ENCODE measurements at places on chromosomes 2 and 18.

DNA sequence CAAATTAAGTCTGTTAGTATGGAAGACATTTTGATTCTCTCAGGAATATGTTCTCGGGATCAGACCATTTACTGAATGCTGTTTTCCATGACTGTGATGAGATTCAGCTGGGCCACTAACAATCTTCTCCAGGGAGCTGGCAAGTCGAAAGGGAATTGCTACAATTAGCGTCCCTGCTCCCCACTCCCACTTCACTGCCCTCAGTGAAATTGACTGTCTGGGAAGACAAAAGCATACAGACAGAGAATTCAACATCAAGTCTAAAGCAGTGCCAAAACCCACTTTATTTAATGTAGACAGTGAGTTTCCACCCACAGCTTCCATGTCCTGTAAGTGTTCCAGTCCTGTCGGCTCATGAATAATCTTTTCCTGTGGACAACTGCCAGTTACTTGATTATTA lies 34.0 kb upstream of the COL3A1 start:
- DNase-seq, result no peak

GRCh38 chr18:30945761-30946160 lies 96.8 kb downstream of the DSC3 start:
- DNase-seq, result no peak

- DNase-seq, result no peak
Measured at GRCh38 chr2:107338059-107338458, 452.1 kb upstream of the ST6GAL2 start.

GRCh38 chr2:177315364-177315763 lies 50.8 kb upstream of the NFE2L2 start:
- no peak for DNase-seq

DNA sequence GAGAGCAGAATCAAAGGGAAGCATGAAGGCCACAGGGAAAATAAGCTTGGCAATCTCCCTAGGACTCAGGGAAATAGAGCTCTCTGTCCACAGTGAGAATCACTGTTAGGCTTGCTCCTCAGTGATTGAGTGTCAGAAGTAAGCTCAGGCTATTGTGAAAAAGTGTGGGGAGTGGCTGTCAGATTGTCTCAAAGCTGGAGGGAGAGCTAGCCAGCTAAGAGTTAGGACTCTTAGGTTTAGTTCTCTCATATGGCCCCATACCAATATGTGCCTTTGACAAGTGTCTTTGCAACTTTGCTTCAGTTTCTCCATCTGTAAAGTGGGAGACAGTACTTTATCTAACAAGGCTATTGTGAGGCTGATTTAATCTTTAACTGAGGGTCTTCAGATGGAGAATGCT lies 17.2 kb downstream of the EIF4E2 start:
- no peak for DNase-seq

DNA sequence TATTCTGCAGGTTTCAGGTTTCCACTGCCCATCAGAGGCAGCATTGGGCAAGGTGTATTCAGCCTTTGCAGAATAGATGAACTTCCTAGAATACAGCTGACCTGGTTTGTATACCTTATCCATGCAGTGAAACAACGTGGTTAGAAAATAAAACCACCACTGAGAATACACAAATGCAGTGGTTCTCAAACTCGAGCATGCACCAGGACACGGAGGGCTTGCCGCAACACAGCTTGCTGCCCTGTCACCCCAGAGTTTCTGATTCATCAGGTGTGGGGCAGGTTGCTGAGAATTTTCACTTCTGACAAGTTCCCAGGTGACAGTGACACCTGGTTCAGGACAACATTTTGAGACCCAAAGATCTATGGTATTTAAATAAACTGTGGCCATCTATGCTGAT lies 23.4 kb upstream of the C1D start:
- no peak for DNase-seq

DNA sequence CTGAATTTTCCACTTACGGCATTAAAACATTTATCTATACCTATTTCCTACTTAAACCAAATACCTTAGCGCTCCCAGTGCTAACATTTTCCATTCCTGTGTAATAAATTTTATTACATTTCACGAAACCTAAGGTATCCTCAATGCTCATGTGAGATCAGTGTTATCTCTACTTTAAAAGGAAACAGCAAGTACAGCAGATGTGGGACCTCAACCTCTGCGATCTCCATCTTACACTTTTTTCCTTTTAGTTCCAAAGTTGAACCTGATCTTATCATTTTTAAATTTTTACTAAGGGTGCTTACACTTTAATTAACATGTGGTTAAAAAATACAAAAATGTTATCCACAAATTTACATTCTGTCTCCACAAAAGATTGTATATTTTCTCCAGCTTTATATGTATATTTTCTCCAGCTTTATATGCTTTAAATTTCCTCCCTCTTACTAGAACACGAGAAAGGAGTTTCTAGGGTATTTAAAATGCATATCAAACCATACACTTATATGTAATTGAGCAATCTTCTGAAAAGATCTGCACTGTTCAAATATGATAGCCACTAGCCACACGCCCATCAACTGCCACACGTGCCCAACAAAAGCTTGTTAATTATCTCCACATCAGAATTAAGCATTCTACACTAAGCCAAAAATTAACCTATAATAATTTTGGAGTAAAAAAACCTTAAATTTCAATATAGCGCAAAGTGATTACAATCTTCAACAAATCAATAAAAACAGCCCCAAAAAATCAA lies 38.1 kb downstream of the MBOAT2 start:
- no peak for DNase-seq

- peak; percentile 12 for DNase-seq
Measured at GRCh38 chr2:64273524-64274398, 129.5 kb upstream of the PELI1 start.

- no peak for DNase-seq
Measured at GRCh38 chr2:197445746-197446145, 7.6 kb upstream of the COQ10B start.

DNA sequence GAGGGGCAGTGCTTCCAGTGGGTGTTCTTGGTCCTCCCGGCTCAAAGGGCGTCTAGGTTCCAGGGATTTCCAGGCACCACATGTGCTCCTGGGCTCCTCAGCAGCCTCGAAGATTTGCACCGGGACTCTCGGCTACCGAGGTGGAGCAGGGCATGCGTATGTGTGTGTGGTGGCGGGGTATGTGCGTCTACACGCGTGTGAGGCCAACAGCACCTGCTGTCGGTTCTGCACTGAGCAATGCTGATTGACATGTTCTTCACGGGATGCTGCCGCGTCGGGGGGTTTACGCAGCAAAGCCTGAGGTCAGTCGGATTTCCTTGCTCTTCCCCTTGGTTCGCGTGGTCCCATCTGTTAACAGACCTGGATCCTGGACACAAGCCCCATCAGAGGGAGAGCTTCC lies 119.8 kb downstream of the NDUFA10 start:
- no peak for DNase-seq

DNA sequence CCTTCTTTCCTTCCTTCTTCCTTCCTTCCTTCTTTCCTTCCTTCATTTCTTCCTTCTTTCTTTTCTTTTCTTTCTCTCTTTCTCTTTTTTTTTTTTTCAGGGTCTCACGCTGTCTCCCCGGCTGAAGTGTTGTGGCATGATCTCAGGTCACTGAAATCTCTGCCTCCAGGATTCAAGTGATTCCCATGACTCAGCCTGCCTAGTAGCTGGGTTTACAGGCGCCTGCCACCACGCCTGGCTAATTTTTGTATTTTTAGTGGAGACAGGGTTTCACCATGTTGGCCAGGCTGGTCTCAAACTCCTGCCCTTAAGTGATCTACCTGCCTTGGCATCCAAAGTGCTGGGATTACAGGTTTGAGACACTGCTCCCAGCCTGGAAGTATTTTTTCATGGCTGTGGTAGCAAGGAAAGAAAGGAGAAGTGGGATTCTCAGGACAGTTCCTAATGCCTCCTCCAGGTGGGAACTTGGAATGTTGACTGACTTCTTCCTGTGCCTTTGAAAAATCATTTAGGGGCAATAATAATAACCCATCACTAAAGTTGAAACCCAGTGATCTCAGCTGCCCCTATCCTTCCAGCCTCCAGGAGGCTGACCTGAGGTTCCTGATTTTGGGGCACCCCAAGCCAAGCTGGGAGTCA lies 89.3 kb upstream of the CELF4 start:
- no peak for DNase-seq

GRCh38 chr2:119463136-119463535 lies 31.5 kb downstream of the TMEM37 start:
- DNase-seq, result no peak

GRCh38 chr2:27888790-27889189 lies 1.4 kb downstream of the RBKS start:
- no peak for DNase-seq

GRCh38 chr2:74917702-74918619 lies 40.5 kb upstream of the POLE4 start:
- DNase-seq, result no peak

GRCh38 chr2:110885256-110885655 lies 152.9 kb downstream of the ACOXL start:
- no peak for DNase-seq

GRCh38 chr2:160353813-160354212 lies 139.8 kb downstream of the RBMS1 start:
- no peak for DNase-seq

- no peak for DNase-seq
Measured at GRCh38 chr18:39661856-39662366, 2096.3 kb upstream of the CELF4 start.

All from CD4-positive, alpha-beta T cell treated with Interleukin-2 at 100 ng/mL for 4 hours (primary cell).